ENCODE measurements at places on chromosomes 12 and 14.

GRCh38 chr12:42360747-42361403, 34.9 kb downstream of the PPHLN1 start:
- no peak for DNase-seq

DNA sequence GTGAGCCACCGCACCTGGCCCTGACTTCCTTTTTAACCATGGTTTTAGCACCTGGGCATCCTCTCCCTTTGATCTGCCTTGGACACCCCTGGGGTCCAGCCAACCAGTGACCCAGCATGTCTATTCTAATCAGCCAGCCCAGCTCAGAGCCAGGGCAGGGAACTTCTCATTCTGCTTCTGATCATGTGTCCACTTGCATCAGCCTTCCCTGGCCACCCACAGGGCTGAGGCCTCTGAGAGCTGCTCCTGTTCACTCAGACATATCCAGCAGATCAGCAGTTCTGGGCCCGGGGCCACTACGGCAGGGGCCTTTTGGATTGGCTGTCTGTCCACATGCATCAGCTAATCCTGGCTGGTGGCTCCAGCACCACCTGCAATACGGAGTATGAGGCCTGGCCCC, 117.9 kb upstream of the MAP1LC3B2 start:
- DNase-seq, result no peak

- no peak for DNase-seq
These were observed 16.1 kb upstream of the AICDA start for GRCh38 chr12:8628731-8629130.

DNA sequence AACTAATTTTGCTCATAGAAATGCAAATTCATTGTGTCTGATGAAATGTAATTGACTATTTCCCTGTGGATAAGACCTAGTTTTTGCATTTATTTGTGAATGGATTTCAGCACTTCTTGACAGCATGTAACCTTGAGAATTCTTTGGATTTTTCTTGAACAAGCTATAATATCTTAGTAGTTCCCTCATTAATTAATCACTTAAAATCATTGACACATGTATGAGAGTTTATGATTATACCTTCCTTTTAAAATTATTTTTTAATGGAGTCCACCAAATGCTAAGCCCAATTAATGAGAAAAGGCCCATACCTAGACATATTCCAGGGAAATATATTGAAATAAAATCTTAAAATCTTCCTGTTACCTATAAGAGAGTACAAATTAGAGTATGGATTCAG, 16.8 kb downstream of the GLIPR1L2 start:
- no peak for DNase-seq

DNA sequence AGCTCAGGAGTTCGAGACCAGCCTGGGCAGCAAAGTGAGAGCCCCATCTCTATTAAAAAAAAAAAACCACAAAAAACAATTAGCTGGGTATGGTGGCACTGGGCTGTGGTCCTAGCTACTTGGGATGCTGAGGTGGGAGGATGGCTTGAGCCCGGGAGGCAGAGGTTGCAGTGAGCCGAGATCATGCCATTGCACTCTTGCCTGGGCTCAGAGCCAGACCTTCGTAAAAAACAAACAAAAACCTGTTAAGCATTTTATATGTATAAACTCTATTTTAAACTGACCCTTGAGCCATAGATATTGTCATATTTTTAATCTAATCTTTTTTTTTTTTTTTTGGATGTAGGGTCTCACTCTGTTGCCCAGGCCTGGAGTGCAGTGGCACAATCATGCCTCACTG, 35.7 kb downstream of the DNM1L start:
- DNase-seq, result no peak

DNA sequence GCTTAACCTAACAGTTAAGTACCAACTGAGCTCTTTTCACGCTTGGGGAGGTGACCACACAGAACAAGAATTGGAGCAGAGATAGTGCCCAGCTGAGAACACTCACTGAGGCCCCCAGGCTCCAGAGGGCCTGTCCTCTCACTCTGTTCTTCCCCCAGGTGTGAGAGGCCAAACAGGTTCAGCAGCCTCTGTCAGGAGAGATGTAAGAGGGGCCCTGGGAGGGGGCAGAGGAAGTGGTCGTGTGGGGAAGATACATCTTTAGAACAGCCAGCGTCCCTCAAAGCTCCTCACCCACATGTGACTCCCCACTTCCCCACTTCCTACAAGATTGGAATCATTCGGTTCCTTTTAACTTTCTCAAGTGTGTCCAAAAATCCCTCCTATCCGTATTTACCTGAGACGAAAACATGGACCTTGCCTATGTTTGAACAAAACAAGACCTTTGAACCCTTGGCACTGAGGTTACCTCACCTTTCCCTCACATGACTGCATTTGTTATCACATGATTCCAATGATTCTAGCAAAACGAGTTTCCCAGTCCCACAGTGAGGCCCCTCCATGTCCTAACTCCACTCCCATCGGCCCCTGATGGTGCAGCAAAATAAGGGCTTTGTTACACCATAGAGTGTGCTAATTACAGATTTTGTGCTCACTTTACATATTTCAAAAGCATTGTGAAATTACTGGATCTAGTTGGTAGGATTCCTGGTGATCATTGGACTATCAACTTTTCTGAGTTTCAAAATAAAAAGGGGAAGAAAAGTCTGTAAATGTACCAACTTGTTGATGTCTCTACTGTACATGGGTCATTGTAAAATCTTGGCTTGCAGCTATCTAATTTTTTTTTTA, 40.0 kb upstream of the PAPOLA start:
- no peak for DNase-seq

DNA sequence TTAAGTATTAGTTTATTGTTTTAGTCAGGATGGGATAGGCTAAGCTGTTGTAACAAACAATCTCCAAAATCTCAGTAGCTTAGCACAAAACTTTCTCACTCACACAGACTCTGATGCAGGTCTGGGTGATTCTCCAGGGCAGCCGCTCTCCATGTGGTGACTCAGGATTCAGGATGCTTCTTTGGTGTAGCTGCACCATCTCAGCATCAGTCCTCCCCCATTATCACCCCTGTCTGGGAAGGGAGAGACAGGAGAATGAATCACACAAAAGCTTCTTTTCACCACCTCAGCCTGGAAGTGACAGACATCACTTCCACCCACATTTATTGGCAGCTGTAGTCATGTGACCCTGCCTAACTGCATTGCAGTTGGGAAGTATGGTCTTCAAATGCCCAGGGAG, 142.3 kb downstream of the DICER1 start:
- DNase-seq, result no peak

DNA sequence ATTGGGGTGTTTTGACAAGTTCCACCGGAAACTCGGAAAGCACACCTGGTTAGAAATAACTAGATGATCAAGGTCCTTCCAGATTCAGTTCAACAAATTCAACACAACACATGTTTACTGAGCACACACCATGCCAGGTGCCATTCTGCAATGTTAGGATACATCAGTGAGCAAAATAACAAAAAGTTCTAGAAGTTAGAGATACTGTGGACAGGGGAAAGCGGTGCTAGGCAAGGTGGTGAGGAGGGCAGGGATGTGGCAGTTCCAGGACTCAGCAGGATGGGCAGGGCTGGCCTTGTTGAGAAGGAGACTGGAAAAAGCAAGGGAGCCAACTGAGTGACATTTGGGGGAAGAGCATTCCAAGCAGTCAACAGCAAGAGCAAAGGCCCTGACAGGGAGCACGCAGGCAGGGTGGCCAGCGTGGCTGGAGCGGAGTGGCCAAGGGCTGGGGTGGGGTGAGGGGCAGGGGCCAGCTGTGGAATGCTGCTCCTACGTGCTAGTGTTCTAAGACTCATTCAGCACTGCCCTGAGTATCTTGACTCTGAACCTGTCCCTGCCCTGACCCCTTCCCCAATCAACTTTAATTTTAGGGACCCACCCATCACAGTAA, 19.4 kb upstream of the FAIM2 start:
- DNase-seq, result no peak

GRCh38 chr12:56951582-56952339, 5.6 kb downstream of the RDH16 start:
- DNase-seq, result no peak

DNA sequence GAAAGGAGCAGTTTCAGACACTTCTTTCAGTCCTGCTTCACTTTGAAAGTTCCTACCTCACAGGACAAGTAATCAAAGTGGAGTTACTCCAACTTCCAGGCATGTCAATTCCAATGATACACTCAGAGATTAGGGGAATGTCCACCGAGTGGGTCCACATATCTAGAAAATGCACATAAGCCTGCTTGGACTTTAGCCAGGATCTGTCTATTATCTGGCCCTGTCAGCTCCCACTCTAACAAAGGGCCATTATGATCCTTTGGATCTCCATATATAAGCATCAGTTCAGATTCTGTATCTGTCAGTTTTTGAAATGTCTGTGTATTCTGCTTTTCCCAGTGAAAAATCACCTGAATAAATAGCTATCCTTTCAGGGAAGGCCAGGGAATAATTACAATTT, 112.9 kb upstream of the ATXN7L3B start:
- no peak for DNase-seq

DNA sequence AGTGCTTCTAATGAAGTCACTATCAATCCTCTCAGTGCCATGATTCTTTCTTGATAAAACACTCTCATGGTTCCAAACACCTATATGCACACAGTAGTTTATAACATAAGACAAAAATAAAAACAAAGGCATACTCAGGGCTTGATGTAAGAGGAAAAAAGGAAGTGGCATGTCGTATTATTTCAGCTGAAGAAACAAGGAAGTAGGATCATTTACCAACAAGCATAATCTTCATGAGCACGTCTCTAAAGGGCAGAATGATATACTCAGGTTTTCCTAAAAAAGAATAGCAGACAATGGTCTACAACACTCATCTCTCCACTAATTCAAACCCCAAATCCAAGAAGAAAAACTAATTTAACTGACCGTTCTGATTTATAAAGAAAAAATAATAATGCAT, 33.9 kb downstream of the NUMB start:
- DNase-seq, result no peak

- no peak for DNase-seq
These were observed 179.0 kb downstream of the RIMBP2 start for GRCh38 chr12:130537051-130537450.

DNA sequence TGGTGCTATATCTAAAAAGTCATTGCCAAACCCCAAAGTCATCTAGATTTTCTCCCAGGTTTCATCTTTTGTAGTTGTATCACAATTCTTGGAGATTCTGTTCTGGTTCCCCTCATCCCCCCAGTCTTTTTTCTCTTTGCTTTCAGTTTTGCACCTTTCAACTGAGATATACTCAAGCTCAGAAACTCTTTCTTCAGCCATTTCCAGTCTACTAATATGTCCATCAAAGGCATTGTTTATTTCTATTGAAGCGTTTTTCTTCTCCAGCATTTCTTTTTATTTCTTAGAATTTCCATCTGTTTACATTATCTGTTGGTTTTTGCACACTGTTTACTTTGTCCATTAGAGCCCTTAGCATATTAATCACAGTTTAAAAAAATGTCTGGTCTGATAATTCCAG, 179.5 kb downstream of the NUBPL start:
- DNase-seq, result no peak

DNA sequence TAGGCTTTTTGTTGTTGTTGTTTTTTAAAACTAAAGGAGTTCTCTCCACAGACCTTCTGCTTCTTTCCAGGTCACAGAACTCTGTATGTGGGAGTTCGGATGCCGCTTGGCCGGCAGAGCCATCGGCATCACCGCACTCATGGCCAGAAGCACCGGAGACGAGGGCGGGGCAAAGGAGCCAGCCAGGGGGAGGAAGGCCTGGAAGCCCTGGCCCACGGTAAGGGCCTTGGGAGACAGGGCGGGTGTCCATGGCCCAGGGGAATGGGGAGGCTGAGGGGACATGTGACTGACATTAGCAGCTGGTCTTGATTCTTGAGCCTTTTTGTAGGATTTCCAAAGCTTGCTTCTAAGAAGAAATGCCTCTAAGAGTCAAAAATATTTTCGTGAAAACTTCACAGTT, 26.2 kb downstream of the SLC4A8 start:
- DNase-seq, result no peak

GRCh38 chr12:119989361-119989730, 310 bp downstream of the BICDL1 start:
- DNase-seq, result no peak

DNA sequence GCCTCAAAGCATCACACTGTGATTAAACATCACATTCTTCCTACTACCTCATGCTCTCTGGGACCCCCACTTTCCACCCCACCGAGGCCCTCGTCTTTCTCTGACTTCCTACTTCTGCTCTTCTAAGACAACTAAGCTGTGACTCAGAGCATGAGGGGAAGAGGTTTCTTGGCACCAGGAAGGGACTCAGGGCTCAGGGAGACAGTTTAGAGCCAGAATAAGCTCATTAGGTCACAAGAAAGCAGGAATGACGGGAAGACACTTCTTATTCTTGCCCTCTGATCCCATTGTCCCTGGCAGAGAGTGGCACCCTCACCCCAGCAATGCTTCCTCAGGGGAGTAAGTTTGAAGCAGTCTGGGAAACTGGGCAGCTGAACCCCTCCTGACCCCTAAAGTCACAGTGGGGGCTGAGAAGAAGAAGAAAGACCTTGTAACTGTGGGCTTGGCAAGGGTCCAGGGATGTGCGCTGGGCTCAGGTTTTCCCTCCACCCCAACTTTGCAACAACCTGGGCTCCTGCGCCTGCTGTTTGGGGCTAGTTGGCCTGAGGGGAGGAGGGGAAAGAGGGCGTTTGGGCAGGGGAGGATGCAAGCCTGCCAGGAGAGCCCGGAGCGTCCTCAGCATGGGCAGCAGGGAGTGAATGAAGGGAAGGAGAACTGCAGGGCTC, 64.6 kb upstream of the ACTN1 start:
- DNase-seq, result no peak

- DNase-seq, result no peak
These were observed 11.0 kb downstream of the SLCO1A2 start for GRCh38 chr12:21323736-21324135.

GRCh38 chr12:113292547-113292946, 42.4 kb downstream of the SLC8B1 start:
- no peak for DNase-seq

- no peak for DNase-seq
These were observed 48.2 kb upstream of the DAAM1 start for GRCh38 chr14:59140106-59140843.

DNA sequence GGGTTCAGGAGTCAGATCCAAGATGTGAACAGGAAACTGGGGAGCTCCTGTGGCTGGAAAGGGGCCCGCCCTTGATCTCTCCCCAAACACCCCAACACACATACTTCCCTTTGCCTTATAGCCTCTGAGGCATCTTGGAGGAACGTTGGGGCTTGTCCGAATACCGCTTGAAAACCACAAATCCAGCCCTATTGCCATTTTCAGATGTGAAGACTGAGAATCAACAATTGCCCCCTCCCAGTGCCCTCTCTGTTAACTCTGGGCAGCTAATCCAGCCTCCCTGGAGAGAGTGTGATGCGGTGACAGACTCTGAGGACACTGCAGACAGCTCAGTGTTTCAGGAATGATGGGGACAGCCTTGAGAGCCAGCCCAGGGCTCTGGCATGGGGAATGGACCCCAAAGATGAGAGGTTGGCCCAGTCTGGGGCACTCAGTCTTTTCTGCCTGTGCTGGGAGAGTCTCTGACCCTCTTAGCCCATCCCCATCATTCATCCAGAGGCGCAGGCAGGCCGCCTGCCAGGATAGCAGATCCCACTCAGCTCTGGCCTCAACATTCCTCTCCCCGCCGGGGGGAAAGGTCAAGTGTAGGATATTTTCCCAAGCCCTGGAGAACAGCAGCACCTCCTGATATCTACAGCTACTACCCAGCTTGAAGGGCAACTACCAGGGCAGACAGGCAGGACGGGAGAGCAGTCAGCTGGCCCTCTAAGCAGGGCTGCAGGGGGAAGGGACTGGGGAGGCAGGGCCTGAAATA, 24.6 kb upstream of the LTBP2 start:
- DNase-seq, result no peak

GRCh38 chr14:24377657-24378056, 9.7 kb downstream of the NFATC4 start:
- DNase-seq, result no peak

Data from stimulated activated CD8-positive, alpha-beta memory T cell treated with anti-CD3 and anti-CD28 coated beads, Interleukin-7, amount 100 ng/mL, for 4 hours (primary cell).